ENCODE measurements at places on chromosomes 5 and 9. TPM values are rescaled to one million over a fixed set of nuclear protein-coding genes. Genes with fewer than 3 reads are reported as not detected.

TPPP gene
- total RNA-seq: 35.4 TPM

MELK gene
- 1.6 TPM for total RNA-seq

SPATA31E1 gene
- not detected for total RNA-seq

ACTBL2 gene
- 0.15 TPM for total RNA-seq

INSL4 gene
- total RNA-seq: not detected

PKD2L2 gene
- total RNA-seq: 0.15 TPM

BNC2 gene
- 93.2 TPM for total RNA-seq

DMGDH gene
- total RNA-seq: 4.7 TPM

RLN2 gene
- total RNA-seq: not detected

CRHBP gene
- 2.3 TPM for total RNA-seq

OR1Q1 gene
- not detected for total RNA-seq

DNA sequence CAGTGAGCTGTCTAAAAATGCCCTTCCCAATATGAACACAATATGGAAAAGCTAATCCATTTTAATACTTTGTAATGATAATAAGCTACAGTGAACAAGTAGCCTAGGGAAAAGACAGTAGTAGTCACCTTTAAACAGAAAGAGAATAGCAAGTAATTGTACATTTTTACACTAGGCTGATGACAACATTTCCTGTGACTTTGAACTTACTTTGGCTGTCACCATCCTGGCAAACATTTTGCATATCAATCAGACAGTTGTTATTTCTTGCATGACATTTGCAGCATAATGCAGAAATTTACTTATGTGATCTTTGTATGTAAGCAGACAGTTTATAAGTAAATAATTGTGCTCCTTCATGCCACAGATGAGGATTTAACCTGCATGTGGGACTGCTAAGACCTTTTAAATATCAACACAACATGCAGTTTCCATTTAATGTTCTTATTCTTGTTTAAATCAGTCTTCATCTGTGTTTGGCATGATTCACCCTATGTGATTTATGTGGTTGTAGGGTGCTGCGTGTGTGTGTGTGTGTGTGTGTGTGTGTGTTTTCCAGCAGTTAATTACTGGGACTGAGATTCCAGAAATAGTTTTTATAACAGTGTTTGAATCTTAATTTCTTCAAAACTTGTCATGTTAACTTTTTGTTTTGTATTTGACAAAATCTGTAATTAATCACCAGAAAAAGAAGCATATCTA lies 997.1 kb upstream of the ARRDC3 start:
- no peak for ATAC-seq

- no peak for ATAC-seq
Measured at GRCh38 chr5:54469622-54470021, 14.1 kb downstream of the HSPB3 start.

DNA sequence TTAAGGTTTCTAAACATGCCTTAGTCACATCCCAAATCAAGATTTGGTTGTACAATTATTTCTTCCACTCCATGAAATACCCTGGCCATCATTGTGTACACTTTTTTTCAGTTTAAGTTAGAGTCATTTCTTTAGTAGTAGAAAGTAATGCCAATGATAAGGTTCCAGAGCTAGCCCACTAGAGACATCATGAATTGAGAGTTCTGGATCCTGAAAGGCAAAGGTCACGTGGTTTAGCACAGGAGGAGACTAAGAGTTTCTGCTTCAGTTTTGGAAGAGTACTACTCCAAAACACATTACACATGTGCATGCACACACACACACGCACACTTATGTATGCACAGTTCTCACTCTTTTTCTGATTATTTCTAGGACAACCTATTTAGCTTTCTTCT lies 4.8 kb upstream of the SREK1 start:
- ATAC-seq: no peak

- ATAC-seq: no peak
Measured at GRCh38 chr9:82903503-82903902, 159.4 kb downstream of the RASEF start.

- no peak for ATAC-seq
Measured at GRCh38 chr5:19751326-19751725, 236.7 kb downstream of the CDH18 start.

DNA sequence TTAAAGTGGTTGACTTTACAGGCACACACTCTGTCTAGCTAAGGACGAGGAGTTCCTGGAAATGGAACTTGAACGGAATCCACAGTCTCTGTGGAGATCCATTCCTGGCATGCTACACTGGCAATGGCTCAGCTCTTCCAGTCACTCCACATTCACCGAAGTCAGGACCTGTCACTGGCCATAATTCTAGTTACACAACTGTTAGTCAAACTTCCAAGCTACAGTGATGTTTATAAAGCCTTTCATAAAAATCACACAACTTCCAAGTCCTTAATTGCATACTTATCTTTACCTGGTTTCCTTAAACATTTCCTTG lies 15.7 kb downstream of the CDC14B start:
- peak; percentile 91 for ATAC-seq

DNA sequence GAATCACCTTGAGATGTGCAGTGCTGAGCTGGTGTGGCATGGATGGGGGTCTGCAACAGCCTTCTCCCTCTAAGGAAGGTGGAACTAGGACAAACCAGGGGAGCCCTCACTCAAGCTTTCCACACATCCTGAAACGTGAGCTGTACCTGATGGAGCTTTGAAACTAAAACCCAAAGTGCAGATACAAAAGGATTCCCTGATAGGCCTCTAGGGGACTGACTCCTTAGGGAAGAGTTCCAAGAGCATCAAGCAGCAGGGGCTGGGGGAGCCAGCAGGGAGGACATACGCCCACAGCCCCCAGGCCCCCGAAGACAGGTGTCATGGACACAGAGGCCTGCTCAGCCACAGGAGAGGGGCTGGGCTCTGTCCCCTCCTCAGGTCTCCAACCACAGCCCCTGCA lies 17.7 kb downstream of the ARHGEF37 start:
- no peak for ATAC-seq

DNA sequence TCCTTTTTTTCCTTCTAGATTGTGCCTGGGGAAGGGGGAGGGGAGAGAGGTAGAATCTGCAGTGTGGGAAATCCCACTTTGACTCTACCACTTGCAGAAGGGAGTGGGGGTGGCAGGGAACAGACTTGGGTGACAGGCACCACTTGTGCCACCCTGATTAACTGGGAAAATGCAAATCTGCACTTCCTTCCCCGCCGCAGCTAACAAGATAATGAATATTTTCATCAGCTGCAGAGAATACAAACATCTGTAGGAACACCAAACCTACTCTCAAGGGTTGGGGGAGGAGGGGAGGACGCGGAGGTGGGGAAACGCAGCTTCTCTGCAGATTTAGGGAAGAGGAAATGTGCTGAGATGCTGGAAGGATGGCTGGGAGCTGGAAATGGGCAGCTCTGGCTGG lies 73.5 kb downstream of the TRIM32 start:
- no peak for ATAC-seq

DNA sequence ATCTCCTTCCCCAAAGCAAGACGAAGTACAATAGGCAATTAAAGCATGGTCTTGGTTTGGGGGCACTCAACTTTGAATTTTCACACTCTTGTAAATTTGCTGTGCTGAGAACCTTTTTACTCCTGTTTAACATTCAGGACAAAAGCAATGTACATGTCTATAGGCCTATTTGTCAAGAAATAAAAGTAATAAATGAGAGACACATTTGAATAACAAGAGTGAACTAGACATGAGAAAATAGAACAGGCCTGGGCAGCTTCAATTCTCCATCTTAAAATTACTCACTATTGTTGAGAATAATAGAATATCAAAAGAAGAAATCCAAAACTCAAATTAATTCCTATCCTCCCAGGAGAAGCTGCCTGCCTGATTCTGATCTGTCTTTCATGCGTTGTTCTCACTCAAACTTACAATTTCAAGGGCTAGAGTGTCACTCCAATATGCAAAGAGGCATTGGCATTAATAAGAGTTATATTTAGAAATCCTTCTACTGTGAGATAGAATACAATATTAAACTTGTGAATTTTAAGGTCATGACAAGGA lies 192.9 kb upstream of the CCNG1 start:
- ATAC-seq: no peak

GRCh38 chr5:56211298-56211865 lies 21.7 kb downstream of the ANKRD55 start:
- peak; percentile 88 for ATAC-seq

DNA sequence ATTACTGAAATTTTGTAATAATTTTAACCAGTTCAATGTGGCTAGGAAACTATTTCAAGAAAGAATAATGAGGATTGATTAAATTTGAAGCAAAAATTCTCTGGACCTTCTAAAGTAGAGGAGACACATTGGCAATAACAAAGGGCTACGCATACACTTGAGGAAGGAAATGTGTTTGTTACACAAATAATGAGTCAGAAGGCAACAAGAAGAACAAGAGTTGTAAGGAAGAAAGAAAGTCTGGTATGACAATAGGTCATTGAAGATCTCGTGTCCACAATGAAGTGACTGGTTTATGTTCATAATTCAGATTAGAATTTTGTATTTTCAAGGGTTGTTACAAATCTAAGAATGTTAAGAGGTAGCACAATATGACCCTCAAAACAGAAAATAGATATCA lies 25.8 kb downstream of the ST8SIA4 start:
- no peak for ATAC-seq

DNA sequence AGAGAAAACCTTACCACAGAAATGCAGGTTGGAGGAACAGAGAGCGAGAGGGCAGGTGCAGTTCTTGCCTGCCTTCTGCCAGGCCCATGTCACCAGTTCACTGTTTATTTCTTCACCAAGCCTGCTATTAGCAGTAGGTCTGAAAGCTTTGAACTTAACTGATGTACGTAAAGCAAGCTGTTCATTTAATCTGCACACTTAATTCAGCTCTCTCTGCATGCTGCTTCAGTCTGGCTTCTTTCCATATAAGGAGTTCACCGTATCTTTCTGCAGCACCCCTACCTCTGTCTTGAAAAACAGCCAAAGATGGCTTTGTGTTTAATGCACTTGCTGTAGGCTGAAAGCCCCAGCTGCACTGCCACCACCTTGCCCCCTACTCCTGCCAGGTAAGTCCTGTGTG lies 205.1 kb downstream of the RAB3C start:
- no peak for ATAC-seq

GRCh38 chr9:18683851-18684250 lies 209.9 kb downstream of the ADAMTSL1 start:
- no peak for ATAC-seq

DNA sequence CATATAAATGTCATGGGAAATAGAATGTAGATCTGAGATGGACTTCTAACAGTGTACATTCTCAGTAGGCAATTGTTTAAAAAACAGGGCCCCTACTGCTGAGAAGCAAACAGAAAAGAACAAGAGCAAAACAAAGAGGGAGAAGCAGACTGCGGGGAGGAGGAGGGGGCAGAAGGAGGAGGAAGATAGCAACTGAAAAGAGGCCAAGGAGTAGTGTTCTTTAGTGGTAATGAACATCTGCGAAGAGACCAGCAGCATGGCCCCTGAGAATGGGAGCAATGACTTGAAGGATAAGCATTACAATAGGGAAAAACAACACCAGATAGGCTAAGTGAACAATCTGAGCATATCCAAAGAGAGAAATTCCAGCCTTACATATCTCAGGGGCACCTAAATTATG lies 36.8 kb downstream of the HAPLN1 start:
- ATAC-seq: no peak

GRCh38 chr5:110161162-110161561 lies 471.4 kb downstream of the MAN2A1 start:
- ATAC-seq: no peak

- ATAC-seq: no peak
Measured at GRCh38 chr5:15717001-15717400, 217.0 kb downstream of the FBXL7 start.

GRCh38 chr9:110161940-110162339 lies 46.0 kb downstream of the C9orf152 start:
- no peak for ATAC-seq

- ATAC-seq: no peak
Measured at GRCh38 chr9:18688581-18689565, 214.9 kb downstream of the ADAMTSL1 start.

DNA sequence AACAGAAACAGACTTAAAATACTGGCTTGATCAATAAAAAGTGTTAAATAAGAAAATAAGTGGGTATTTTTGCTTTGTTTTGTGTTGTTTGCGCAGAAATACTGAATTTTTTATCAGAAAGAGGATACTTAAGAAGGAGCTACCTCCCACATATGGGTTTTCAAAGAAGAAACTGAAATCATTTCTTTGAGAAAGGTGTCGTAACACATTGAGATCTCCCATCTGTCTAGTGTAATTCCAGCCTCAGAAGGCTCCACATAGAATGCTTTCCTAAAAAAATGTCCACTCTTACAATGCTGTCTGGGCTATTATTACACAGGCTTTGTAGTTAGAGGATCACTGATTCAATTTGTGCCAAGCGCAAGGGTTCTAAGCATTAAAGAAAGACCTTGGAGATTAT lies 226.2 kb downstream of the EPB41L4A start:
- no peak for ATAC-seq

GRCh38 chr5:114237766-114238165 lies 124.1 kb upstream of the KCNN2 start:
- no peak for ATAC-seq

- no peak for ATAC-seq
Measured at GRCh38 chr5:145683431-145683830, 151.7 kb downstream of the PRELID2 start.

- ATAC-seq: no peak
Measured at GRCh38 chr9:131138676-131139075, 13.3 kb downstream of the NUP214 start.

DNA sequence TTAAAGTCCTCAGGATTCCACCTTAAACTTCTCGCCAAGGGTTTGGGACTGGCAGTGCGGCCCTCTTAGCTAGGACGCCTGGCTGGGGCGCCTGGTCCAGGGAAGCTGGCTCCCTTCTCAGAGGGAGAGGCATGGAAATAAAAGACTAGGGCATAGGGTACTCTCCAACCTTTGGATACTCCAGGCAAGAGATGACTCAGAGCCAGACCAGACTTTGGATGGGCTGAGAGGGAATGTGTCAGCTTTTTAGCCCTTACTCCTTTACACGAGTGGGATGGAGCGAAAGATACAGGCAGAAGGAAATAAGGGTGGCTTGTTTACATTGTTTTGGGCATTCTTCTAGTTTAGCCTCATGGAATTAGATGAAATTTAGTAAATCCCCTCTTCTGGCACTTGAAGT lies 48.2 kb downstream of the IL31RA start:
- no peak for ATAC-seq

- no peak for ATAC-seq
Measured at GRCh38 chr9:96150324-96151227, 151.4 kb downstream of the HSD17B3 start.

DNA sequence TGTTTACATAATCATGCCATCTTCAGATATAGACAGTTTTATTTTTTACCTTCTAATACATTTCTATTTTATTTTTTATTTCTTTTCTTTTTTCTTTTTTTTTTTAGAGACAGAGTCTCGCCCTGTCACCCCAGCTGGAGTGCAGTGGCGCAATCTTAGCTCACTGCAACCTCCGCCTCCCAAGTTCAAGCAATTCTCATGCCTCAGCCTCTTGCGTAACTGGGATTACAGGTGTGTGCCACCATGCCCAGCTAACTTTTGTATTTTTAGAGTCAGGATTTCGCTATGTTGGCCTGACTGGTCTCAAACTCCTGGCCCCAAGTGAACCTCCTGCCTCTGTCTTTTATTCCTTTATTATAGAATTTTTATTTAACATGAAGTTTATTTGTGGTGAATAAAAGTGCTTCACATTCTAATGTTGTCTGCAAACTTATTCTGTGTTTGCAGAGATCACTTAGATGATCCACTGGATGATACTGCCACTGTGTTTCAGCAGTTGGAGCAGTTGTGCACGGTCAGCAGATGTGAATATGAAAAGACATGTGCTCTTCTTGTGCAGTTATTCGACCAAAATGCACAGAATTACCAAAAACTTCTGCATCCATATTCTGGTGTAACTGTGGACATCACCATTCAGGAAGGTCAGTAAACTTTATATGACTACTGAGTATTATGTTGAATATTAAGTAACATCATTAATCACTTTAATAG lies 62.2 kb downstream of the RANBP17 start:
- no peak for ATAC-seq

- no peak for ATAC-seq
Measured at GRCh38 chr5:41924526-41924871, 582 bp upstream of the FBXO4 start.
